NCI-H1694 treated with DMSO at 0.1 percent for 48 hours (cell line): ENCODE measurements at places on chromosomes 3 and 15.

- DNase-seq = no peak
Observed at GRCh38 chr3:122941228-122942206, 86.0 kb downstream of the SEMA5B start.

DNA sequence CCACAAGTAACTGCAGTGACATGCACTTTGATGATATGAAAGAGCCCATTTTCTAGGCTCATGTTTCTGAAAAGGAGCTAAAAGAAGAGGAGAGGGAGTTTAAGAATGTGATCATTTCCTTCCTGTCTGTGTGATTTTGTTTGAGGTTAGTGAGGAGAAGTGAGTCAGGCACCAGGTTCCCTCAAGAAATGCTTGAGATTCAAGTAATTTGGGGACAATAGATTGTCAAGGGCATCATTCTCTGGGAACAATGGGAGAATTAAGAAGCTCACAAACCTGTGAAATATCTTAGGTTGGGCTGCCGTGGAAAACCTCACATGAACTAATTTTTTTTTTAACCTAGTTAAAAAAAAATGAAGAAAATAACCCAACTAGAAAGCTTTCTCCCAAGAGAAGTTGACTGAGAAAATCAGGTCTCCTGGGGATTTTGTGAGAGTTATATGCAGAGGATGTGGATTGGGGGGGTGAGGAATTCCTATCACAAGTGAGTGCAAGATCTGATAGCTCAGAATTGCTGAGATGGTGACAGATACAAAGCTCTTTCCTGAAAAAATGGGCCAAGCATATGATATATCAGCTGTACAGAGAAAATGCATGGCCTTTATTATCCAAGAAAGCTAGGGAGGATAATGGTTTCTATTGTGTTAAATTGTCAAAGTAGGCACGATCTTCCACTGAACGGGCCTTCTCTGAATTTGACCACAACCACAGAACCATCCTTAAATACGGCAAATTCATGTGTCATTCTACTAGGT, 203.3 kb downstream of the FEZF2 start:
- DNase-seq = no peak

GRCh38 chr3:40116478-40117177, 192.9 kb upstream of the EIF1B start:
- no peak for DNase-seq

DNA sequence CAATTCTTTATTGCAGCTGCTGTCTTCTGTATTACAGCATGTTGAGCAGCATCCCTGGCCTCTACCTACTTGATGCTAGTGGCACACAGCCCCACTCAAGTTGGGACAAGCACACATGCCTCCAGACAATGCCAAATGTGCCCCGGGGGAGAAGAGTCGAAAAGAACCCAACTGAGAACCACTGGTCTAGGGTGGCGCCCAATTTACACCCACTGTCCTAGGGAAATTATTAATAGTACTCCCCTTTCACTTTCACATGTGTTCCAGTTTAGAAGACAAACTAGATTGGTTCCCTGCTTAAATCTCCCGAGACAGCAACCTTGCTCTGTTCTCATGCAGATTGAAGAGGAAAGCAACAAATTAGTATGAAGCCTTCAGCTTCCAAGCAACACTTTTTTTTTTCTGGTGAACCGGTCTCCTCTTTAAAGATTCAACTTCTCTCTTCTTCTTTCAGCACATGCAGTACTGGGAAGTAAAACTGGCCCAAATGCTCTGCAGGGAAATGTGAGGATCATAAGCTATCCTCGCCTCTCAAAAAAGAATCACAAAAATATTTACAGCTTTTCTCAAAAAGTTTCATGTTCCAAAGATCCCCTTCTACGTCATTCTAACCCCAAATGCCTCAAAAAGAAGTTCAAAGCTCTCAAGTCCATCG, 823.9 kb upstream of the CFAP20DC start:
- DNase-seq = no peak

DNA sequence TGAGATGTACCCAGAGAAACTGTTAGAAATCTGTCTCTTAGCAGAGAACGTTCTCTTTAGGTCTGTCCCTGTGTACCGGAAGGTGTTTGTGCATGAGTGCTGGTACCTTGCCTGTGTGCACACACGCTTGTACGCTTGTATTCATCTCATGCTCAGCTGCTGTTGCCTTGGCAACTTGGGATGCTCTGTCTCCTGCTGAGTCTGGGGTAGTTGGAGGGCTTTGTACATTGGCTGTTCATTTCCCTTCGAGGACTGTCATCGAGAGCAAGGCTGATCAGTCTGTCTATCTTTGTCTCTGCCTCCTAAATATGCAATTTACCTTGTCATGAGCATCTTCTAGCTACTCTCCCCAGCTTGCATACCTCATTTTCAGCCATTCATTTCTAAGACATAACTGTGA, 147.2 kb downstream of the SLCO3A1 start:
- DNase-seq = no peak

DNA sequence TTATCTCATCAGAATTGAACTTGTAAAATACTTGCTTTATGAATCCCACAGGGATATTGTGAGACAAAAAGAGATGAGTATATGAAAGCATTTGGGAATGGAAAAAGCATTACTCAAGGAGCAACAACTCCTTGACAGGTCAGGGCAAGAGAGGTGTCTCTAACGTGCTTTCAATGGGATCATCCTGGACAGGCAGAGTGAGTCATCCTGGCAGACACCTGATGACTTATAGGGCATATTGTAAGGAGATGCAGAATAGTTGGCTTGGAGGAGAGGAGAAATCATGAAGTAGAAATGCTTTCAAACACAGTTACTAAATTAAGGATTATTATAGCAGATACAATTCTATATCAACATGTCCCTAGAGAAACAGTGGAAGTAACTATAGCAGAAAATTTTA, 71.9 kb upstream of the THSD4 start:
- no peak for DNase-seq

DNA sequence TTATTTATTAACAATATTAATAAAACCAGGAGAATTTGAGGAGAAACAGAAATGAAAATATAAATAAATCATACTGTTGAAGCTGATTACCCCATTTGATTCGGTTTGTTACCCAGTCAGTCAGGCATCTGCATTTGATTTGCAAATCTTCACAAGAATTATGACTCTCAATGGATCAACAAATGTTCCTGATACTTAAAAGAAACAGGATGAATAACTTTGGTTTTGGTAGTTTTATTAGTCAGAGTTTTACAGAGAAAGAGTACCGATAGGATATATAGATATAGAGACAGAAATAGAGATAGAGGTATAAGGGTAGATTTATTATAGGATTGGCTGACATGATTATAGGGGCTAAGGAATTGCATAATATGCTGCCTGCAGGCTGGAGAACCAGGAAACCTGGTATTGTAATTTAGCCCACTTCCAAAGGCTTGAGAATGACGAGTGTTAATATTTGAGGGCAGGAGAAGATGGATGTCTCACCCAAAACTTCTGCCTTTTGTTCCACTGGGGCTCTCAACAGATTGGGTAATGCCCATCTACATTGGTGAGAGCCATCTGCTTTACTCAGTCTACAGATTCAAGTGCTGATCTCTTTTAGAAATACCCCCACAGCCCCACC, 241.6 kb upstream of the COL8A1 start:
- DNase-seq = no peak

DNA sequence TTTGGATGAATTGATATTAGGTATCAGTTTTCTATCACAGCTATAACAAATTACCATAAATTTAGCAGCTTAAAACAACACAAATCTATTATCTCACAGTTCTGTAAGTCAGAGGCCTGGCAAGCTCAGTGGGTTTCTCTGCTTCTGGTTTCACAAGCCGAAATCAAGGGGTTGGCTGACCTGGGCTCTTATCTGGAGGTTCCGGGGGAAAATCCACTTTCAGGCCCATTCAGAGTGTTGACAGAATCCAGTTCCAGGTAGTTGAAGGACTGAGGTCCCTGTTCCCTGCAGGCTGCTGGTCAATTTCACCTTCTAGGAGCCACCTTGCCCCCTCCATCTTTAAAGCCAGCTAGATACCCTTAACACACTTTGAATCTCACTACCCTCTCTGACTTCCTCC, 11.1 kb upstream of the HHATL start:
- DNase-seq = no peak

DNA sequence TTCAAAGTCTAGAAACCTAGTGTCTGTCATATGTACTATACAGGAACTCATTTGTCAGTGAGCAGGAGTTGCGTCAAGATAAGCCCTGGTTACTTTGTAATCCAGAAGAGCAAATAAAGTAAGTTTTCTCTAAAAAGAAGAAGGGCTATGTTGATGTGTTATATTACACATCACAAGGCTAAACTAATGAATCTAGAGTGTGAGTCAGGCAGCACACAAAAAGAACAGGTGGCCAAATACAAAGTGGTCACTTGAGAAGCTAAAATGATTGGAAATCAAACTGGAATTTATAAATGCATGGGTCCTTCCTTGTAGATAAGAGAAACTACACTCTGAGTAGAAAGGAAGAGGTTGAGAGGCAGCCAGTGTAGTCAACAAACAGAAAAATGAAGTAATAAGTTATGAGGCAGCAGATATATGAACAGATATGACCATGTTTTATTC, 771.6 kb downstream of the DIPK2A start:
- DNase-seq = no peak

GRCh38 chr3:50172626-50173220, 17.6 kb downstream of the SEMA3F start:
- no peak for DNase-seq

GRCh38 chr15:82030176-82030575, 15.6 kb downstream of the MEX3B start:
- DNase-seq = no peak

DNA sequence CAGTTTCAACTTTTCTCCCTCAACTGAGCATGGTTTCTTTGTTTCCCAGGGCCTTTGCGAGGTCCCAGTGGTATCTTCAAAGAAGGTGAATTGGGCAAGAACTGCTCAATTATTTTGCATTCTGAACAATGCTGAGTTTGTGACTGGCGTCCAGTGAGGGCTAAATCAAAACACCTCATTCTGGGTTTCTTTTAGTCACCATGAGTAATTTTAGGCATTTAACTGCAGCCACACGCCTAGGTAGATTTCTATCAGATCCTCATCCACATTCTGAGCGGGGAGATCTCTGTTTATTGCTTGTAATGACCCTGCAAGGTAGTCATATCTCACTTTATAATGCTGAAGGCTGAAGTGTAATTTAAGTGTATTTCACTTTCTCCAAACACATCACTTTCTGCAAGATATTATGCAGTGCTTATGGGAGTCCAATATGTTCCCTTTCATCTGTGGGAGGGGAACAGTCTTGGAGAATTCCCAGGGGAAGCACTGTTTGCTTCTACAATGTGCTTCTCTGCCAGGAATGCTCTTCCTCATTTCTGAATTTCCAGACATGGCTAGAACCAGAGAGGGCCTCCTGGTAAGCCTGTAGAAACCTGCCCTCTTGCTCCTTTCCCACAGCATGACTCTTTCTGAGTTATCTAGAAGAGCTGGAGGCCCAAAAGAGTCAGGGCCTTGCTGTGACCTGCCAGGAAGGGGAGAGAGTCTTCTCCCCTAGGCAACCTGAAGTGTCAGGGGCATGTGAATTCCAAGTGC, 91.7 kb downstream of the FRMD4B start:
- no peak for DNase-seq

GRCh38 chr3:49727924-49728361, 4.2 kb upstream of the GMPPB start:
- DNase-seq = no peak

GRCh38 chr15:46652266-46652665, 1017.4 kb downstream of the SQOR start:
- DNase-seq = no peak

DNA sequence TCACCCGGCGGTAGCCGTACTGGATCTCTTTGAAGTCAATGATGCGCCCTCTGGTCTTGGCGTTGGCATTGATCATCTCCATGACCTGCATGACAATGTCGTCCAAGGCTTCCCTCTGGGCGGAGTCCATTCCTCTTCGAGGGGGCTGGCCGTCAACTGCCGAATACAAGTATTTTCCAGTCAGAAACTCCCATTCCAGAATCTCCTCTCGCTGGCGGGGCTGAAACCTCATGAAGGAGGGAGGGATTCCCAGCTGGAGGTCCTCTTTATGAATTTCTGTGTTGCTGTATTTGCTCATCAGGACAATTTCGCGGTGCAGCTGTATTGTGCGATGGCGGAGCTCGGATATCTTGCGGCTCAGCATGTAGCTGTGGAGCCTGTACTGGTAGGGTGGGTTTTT, 73.4 kb downstream of the CHSY1 start:
- DNase-seq = no peak

GRCh38 chr3:167650459-167650858, 3.3 kb downstream of the WDR49 start:
- no peak for DNase-seq

GRCh38 chr3:66403323-66403990, 97.4 kb downstream of the LRIG1 start:
- no peak for DNase-seq

GRCh38 chr15:65881766-65882434, 12.6 kb downstream of the RAB11A start:
- no peak for DNase-seq

- no peak for DNase-seq
Observed at GRCh38 chr3:36372534-36372935, 7.8 kb upstream of the STAC start.

DNA sequence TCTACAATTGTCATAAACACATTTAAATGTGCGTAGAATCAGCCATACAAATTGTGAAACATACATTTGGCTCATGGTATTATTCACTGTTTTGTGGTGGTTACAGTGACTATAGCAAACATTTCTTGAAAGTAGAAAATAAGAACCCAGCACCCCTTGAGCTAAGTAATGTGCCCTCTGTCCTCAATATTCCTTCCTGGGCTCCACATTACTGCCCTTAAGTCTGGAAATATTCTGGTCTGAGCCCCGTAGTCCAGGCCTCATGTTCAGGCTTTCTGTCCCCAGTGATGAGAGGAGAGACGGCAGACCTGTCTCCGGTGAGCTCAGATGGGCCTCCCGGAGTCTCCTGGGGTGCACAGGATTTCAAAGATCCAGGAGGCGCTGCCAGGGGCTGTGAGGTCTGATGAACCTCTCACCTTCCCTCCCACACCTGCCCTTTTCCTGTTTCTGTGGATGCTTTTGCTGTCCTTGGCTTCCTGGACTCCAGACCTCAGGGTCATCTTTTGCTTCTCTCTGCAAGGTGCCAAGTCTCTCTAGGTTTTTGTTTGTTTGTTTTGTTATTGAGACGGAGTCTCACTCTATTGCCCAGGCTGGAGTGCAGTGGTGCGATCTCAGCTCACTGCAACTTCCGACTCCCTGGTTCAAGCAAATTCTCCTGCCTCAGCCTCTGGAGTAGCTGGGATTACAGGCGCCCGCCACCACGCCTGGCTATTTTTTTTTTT, 8.8 kb upstream of the MUC20 start:
- no peak for DNase-seq

GRCh38 chr3:128354788-128355542, 111.7 kb downstream of the DNAJB8 start:
- DNase-seq = no peak

DNA sequence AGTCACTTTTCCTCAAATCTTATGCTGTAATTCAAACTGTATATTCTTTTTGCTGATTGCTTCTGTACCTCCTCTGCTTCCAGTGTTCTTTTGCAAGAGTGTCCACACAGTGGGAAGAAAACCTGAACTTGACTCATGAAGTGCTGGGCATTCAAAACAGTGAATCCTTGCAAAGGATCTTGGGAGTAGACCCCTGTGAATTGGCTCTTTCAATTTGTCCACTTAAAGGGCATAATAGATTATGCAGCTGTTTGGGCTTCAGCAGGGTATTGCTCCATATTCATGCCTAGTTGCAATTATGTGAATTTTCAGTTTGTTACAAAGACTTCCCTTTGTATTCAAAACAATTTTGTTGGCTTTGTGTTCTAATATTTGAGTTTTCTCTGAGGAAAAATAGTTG, 11.4 kb downstream of the ZFAND6 start:
- no peak for DNase-seq
